ENCODE measurements at places on chromosomes 5 and 9.

GRCh38 chr9:96135753-96136290 is 166.2 kb downstream of the HSD17B3 start:
- no peak for DNase-seq
- H3K4me3 ChIP-seq = no peak overlapping the region
- no peaks in the 10 kb centered on the region for H3K36me3 ChIP-seq
- H3K27me3 ChIP-seq = peaks cover 27% of the 10 kb centered on the region
- no peak overlapping the region for H3K27ac ChIP-seq

- DNase-seq = no peak
- H3K36me3 ChIP-seq = no peaks in the 10 kb centered on the region
- no peaks in the 10 kb centered on the region for H3K27me3 ChIP-seq
- H3K4me1 ChIP-seq = peaks cover 43% of the 10 kb centered on the region
Measured at GRCh38 chr5:154766558-154767281, 11.5 kb downstream of the LARP1 start.

GRCh38 chr5:90547072-90547536 is 11.5 kb upstream of the ADGRV1 start:
- H3K4me3 ChIP-seq = no peak overlapping the region
- no peaks in the 10 kb centered on the region for H3K36me3 ChIP-seq
- peak overlapping the region; percentile 52 for H3K27ac ChIP-seq
- H3K27me3 ChIP-seq = no peaks in the 10 kb centered on the region

GRCh38 chr5:4553978-4554377 is 586.2 kb upstream of the ADAMTS16 start:
- no peak overlapping the region for H3K4me3 ChIP-seq
- DNase-seq = no peak
- peaks cover 12% of the 10 kb centered on the region for H3K27me3 ChIP-seq
- H3K4me1 ChIP-seq = no peaks in the 10 kb centered on the region
- H3K27ac ChIP-seq = no peak overlapping the region

Measured in progenitor cell of endocrine pancreas (in vitro differentiated cells).